ENCODE measurements at places on chromosomes 5 and 9.

DNA sequence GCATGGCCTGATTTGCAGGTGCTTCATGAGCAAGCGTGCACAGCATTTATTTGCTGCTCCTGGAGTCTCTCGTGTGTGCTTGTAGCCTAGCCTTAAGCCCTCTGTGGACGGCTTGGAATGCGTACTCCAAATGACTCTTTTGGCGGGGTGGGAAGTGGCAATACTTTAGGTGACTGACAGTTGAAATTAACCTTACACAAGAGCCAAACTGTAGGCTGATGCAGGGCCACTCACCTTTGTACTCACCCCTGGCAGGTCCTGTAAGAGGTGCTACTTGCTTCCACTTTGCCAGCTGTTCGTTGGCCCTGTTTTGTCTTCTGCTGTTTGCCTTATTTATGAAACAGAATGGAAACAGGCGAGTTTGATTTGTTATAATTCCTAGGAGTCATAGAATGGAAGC is 22.9 kb downstream of the TENT4A start:
- DNase-seq, result no peak

GRCh38 chr5:180519098-180519497 is 24.9 kb downstream of the CNOT6 start:
- no peak for DNase-seq

DNA sequence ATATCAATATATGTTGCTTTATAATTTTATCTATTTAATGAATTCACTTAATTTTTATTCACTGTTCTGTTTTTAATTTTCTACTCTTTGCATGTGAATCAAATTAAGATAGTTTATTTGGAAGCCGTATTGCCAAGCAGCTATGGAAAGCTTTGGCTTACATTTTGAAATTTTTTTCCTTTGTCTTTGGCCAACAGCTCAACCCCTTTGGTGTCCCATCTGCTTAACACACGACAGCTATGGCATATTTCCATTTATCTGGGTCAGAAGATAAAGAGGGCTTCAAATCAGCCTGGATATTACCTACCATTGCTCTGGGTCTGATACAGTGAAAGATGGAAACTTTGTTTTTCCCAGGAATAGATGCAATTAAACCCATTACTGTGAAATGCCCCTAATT is 201.0 kb downstream of the WDR70 start:
- no peak for DNase-seq

- DNase-seq, result no peak
Measured at GRCh38 chr9:1094749-1095148, 44.6 kb downstream of the DMRT2 start.

DNA sequence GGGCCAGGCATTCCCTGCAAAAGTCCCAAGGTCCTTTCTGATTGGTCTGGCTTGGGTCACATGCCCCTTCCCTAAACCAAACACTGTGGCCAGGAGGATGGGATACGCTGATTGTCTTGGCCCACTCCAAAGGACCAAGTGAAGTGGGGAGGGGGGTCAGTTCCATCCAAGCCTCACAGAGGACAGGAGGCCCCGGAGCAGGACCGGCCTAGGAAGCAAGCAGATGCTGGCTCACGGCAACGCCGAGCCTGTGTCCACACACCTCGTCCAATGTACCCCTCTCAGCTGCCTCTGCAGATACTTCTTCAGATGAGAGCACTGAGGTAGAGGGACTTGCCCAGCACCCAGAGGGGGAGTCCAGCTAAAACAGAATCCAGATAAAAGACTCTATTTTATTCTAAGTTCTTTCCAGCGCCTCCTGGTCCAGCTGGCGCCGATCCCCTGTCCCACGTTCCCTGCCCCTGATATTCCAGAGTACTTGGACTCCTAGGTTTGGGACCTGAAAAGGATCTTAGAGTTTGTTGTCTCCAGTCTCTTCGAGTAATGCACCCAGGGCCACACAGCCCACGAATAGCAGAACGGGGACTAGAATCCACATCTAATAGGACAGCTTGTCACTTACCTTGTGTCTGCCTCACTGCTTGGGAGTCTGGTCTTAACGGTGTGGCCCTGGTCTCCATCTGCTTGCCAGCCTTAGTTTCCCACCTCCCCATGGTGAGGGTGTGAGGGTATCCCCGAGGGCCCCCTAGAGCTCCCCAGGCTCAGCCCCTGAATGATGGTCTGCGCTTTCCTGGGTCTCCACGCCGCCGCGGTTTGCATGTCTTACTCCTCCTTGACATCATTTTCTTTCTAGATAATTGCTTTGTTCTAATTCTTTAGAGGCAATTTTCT is 72.4 kb upstream of the UNC5A start:
- no peak for DNase-seq

- DNase-seq, result no peak
Measured at GRCh38 chr5:128466980-128467379, 71.1 kb downstream of the FBN2 start.

DNA sequence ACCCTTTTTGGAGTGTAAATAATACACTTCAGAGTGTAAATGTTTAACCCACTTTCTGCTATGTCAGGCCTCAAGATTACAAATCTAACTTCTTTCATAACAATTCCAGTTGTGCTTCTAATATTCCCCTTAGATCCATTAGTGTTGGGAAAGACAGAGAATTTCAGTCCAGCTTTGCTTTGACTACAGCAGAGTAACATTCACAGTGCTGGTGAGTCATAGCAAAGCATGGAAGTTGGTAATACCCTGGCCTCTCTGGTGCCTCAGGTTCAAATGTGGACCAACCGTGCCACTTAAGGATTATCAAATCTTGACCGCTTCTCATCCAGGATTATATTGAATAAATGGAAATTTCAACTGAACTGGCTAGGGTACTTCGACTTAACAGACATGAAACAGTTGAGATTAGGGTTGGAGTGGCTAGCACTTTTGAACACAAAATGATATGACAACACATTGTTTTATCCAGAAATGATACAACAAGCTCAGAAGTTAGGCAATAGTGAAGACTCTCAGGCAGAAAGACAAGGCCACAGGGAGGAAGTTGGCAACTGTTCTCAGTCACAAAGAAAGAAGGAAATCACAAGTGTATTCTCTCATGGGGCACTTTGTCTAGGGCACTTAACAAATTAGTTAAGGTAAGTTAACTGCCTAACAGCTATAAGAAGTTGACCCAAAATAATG is 24.4 kb upstream of the RASA1 start:
- no peak for DNase-seq

GRCh38 chr9:84349671-84350070 is 9.1 kb upstream of the SLC28A3 start:
- DNase-seq, result no peak

DNA sequence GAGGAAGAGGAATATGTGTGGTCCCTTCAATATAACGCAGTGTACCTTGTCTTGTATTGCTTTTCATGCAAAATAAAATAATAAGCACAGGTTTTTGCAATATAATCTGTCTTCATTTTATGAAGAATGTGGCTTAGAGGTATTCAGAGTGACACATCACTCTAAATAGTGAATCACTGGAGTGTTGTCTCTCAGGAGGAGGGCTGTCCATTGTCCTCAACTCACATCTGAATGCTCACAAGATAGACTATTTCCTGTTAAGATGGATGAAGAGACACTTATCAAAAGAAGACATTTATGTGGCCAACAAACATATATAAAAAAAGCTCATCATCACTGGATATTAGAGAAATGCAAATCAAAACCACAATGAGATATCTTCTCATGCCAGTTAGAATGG is 1147.5 kb upstream of the C9orf72 start:
- DNase-seq, result no peak

GRCh38 chr9:2785060-2785950 is 58.6 kb downstream of the PUM3 start:
- no peak for DNase-seq

GRCh38 chr9:99075246-99075912 is 29.5 kb upstream of the TGFBR1 start:
- DNase-seq, result no peak

- DNase-seq, result no peak
Measured at GRCh38 chr5:99005506-99005905, 76.7 kb upstream of the CHD1 start.

- DNase-seq, result no peak
Measured at GRCh38 chr5:180135128-180135955, 63.8 kb upstream of the RNF130 start.

GRCh38 chr5:168897387-168898122 is 318.4 kb upstream of the PANK3 start:
- DNase-seq, result no peak

DNA sequence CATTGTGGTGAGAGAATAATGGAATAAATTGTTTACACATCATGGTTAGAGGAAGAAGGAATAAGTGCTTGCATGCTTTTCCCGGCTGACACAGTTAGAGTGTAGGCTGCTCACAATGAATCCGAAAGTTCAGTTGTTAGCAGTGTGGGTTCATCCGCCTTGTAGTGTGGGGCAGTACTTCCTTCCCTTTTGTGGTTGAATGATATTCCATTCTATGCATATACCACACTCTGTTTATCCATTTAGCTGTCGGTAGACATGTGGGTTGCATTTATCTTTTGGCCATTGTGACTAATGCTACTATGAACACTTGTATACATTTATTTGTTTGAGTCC is 84.0 kb downstream of the COL5A1 start:
- no peak for DNase-seq

Data from CD4-positive, alpha-beta T cell treated with Interferon alpha-2 for 1 hour (primary cell).